Stimulated activated CD4-positive, alpha-beta T cell treated with anti-CD3 and anti-CD28 coated beads, Interleukin-1b, Interleukin-23, amount 100 ng/mL, for 48 hours (primary cell): ENCODE measurements at places on chromosomes 6 and 20.
A peak's percentile ranks its signal among the peaks of the same experiment; 100 is the strongest.

GRCh38 chr20:4555188-4555890 is 166.4 kb upstream of the PRND start:
- DNase-seq: no peak

DNA sequence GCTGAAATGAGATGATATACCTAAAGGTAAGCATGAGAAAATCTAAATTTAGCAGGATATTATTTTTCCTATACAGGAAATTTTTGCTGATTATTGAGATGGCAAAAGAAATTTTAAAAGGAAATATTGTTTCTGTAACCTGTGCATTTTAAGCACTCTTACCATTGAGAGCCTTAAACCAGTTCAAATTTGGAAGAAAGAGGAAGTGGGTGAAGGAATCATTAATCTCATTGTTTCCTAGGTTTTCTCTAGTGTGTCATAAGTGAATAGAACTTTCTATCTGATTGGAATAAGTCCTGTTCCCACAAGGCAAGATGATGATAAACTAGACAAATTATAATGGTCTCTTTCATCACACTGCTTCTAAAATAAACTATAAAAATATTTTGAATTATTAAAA is 22.4 kb upstream of the FKBP1C start:
- no peak for DNase-seq

- DNase-seq: peak; percentile 65
Observed at GRCh38 chr6:63573076-63573898, 1.0 kb downstream of the LOC128125822 start.

DNA sequence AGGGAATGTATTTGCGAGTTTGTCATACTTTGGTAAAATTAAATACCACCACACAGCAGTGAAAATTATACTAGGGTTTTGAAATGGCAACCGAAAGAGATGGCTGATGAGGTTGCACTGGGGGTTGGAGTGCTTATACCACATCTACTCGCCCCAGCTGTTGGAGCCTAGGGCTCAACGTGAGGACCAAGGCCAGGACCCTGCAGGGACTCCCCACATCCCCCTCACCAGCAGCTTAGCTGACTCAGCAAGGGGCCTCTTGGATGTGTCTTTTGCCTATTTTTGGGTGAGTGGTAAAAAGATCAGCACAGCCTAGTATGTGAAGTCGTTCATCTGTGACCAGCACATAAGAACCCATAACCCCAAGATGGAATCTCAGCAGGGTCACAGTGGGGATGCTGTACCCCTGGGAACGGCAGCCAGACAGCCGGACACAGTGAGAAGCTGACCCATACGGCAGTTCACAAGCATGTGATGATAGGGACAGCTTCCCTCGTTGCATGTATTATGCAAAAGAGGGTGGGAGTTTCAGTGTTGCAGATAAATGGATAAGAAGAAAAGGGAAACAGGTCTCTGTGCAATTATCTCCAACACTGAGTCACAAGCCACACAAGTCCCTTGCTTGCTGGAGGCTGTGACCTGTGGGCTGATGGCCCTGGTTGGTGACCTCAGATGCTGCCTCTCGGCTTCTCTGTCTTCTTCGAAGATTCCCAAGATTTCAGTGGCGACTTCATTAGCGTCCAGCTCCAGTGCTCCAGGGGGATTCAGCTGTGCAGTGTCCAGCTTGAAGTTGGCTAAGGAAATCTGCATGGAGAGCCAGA is 20.9 kb upstream of the SPO11 start:
- DNase-seq: no peak

DNA sequence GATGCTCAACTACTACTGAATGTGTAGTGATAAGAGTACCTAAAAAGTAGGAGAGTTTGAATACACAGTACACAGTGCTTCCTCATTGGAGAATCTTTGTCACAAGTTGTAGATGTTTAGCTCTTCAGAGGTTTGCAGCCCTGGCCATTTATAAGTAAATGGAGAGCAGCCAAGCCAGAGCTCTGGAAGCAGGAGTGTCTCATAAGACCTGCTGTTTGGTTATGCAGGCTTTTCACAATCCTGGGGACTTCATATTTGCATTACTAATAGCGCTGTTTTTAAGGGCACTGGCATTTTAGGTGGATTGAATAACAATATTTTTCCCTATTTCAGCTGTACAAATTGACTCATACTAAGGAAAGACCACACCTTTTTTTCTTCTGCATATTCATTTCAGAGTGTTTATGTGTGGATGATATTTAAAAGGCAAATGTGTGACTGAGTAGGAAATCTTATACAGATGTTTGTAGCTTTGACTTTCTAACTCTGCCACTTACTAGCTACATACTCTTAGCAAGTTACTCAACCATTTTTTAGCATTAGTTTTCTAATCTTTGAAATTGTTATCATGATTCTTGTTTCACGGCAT is 730.5 kb upstream of the MAP3K7 start:
- no peak for DNase-seq

GRCh38 chr20:64100946-64101688 is 6.2 kb downstream of the NPBWR2 start:
- no peak for DNase-seq

DNA sequence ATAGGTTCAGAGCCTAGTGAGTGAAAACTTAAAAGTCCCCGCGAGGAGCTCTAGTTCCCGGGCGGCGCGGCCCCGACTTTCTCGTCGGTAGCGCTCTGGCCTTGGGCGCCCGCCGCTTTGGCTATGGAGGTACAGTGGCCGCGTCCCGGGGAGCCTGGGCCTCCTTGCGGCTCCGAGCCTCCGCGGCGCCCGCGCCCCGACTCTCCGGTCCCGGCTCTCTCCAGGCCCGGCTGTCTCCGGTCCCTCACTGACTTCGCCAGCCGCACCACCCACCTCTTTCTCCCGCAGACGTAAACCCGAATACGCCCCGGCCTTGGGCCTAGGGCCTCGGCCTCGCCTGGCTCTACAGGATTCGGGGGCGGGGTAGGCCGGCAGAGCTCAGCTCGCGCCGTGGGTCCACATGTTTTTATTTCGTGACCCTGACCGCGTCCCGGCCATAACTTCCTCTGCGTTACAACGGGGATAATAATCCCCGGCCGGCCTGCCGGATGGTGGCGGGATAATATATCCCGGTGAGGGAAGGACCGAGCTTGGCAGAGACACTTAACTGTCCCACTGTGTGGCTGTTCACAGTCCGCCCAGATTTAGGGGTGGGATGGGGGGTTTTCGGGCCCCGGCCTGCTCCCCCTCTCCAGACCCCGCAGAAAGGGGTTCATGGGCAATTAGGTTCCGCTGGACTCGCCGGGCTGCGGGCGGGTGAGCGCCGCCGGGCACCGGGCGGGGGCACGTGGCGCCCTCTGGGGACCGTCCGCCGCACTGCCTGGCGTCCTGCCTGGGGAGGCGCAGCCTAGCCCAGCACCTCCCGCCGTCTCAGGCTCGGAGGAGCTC is 10.0 kb upstream of the TBX18 start:
- DNase-seq: no peak
